ENCODE measurements at places on chromosomes 3 and 15.

GRCh38 chr3:40291471-40291870 is 18.0 kb upstream of the EIF1B start:
- DNase-seq: no peak

GRCh38 chr3:77329116-77329515 is 289.2 kb downstream of the ROBO2 start:
- DNase-seq: no peak

DNA sequence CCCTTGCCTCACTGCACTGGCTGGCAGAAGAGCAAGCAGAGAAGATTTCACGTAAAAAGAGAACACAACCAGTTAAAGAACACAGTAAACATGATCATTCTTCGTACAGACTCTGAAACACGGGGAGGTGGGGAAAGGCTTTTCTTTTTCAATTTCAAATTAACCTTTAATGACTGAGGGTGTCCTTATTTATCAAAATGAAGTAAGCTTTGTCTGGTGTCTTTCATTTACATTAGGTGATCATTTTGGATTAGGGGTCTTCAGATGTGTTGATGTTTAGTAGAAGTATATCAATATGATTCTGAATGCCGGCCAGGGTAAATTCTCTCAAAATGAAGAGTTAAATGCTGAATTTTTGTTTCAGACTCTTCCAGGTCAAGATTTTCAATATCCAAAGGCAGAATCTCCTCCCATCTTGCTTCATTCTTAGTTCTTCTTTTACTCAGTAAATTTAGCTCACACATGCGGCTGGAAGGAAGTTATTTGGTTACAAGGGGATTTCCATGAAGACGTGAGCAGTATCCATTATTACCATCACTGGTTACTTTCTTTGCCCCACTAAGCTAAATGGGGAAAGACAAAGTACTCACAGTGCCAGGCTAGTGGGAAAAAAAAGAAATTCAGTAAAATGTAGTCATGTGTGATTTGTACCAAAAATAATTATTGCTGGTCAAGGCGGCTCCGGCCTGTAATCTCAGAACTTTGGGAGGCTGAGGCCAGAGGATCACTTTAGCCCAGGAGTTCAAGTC is 272.2 kb upstream of the NR2F2 start:
- no peak for DNase-seq

DNA sequence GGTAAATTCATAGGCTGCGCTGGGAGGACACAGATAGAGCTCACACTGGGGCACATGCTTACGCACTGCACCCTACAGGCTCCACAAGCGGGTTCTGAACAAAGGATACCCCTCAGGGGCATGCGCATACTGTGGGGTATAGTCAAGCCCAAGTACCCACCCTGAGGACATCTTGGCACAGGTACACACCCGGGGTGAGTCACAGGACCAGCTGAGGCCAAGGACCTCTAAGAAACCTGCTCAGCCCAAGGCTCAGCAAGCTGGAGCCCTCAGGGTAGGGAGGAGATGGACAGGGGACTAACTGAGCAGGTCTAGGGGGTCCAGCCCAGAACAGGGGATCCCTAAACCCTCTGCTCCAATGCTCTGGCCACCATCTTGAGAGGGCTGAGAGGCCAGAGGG is 3.3 kb downstream of the SHISA5 start:
- DNase-seq: no peak

- no peak for DNase-seq
Observed at GRCh38 chr3:159472611-159473010, 516.0 kb upstream of the IL12A start.

- DNase-seq: no peak
Observed at GRCh38 chr3:178475062-178475461, 61.2 kb upstream of the KCNMB2 start.

- DNase-seq: no peak
Observed at GRCh38 chr15:88036154-88036839, 220.2 kb downstream of the NTRK3 start.

DNA sequence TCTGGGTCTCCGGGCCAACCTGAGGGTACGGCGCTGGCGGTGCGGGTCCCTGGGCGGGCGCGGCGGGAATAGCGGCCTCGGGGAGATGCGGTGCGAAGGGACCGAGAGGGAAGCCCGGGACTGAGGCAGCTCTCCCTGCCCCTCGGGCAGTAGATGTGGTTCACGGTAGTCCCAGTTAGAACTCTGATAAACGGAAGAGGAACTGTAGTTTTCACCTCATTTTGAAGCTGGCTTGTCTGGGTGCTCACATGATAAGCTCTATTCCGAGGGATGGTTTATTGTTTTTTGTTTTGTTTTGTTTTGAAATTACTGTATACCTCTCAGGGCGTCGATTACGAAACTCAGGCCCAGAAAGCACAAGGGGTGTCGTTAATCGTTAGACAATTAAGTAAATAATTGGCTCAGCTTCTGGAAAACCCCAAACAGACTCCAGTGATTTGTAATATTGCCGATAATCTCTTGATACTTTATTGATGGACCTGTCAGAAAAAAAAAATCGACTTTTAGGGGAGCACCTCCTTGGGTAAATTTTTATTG is 413 bp downstream of the NUSAP1 start:
- DNase-seq: no peak

- DNase-seq: no peak
Observed at GRCh38 chr15:64861960-64862359, 20.2 kb downstream of the PLEKHO2 start.

- DNase-seq: no peak
Observed at GRCh38 chr15:65086680-65087111, 10.2 kb downstream of the KBTBD13 start.

- DNase-seq: no peak
Observed at GRCh38 chr15:89303986-89304385, 30.6 kb downstream of the POLG start.

GRCh38 chr3:173932624-173933023 is 535.1 kb downstream of the NLGN1 start:
- no peak for DNase-seq

GRCh38 chr15:50151476-50151875 is 30.5 kb upstream of the SLC27A2 start:
- no peak for DNase-seq

DNA sequence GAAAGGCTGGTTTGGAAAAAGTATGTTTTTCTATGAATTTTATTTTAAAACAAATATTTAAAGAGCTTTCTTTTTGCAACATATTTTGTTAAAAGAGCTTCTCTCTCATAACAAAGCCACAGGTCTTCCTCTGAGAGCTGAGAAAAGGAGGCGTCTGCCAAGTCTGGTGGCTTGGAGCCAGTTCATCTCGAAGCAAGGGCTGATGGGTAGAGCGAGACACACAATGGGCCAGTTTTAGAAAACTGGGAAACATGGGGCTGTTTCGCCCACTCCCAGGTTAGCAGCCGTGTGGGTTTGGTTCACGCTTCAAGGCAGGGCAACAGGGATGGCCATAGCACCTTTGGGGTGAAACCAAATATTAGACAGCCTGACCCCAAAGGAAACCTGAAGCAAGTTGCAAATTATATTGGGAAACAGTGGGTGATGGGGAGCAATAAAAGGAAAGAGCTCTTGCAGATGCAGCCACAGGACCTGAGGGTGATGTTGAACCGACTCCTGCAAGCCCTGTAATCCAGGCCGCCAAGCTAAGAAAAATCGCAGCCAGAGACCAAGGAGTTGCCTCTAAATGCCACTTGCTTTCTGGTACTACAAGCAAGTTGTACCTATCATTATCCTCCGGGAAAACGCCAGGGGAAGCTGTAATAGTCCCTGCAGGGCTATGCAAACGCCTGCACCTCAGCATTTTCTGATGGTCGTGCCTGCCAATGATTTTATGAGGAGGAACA is 88.4 kb upstream of the GALNT15 start:
- peak; percentile 59 for DNase-seq

GRCh38 chr15:57385923-57386390 is 9.7 kb downstream of the CGNL1 start:
- no peak for DNase-seq

- no peak for DNase-seq
Observed at GRCh38 chr3:171748064-171748924, 62.0 kb downstream of the PLD1 start.

GRCh38 chr3:112413074-112413473 is 80.1 kb downstream of the CD200 start:
- DNase-seq: no peak

GRCh38 chr3:102018551-102018950 is 169.2 kb downstream of the NFKBIZ start:
- DNase-seq: no peak

DNA sequence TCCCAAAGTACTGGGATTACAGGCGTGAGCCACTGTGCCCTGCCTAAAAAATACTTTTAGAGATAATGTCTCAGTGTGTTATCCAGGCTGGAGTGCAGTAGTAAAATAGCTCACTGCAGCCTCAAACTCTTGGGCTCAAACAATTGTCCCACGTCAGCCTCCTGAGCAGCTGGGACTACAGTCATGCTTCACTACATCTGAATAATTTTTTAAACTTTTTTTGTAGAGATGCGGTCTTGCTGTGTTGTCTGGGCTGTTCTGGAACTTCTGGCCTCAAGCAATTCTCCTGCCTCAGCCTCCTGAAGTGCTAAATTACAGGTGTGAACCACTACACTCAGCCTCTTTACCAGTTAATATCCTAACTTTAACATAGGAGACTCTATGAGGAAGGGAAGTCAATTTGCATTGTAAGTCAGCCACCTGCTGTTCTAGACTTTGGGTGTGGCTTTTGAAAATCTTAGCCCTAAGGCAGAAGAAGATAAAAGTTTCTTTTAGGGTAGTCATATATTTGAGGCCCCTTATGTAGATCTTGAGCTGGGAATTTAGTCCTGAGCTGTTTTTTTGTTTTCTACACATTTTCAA is 78.2 kb upstream of the RASGRP1 start:
- DNase-seq: no peak

DNA sequence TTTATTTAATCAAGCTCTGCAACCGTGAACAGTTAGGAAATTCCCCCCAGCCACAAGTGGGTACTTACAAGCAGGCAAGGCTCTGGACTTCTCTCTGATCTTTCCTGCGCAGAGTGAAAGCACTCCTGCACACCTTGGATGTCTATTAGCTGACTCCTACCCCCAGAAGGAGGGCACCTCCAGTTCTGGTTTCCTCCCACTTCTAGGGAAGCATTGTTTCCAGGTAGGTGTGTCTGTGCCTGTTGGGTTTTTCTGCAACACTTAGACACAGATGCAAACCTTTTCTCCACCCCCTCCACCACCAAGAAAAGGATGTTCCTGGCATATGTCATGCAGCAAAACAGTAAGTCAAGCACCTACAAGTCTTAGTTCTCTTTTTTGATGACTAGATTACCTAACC is at the start of gene ZBED2:
ZBED2 (minus strand) TSS at position 115 of the 400 bp plus-strand sequence. CDS start 1,145 bp downstream, outside the sequence.
- DNase-seq: no peak

Data from amygdala (tissue), 56 donors.